RPMI7951 (cell line): ENCODE measurements at places on chromosomes 16 and 17. TPM values are rescaled to one million over a fixed set of nuclear protein-coding genes. Genes with fewer than 3 reads are reported as not detected.

- DNase-seq = peak; percentile 26
Observed at GRCh38 chr16:19307587-19308241, 22.2 kb downstream of the CLEC19A start.

- DNase-seq = peak; percentile 33
Observed at GRCh38 chr16:79776243-79776847, 175.8 kb upstream of the MAF start.

- no peak for DNase-seq
Observed at GRCh38 chr17:16081507-16082087, 82.0 kb downstream of the TTC19 start.

DNA sequence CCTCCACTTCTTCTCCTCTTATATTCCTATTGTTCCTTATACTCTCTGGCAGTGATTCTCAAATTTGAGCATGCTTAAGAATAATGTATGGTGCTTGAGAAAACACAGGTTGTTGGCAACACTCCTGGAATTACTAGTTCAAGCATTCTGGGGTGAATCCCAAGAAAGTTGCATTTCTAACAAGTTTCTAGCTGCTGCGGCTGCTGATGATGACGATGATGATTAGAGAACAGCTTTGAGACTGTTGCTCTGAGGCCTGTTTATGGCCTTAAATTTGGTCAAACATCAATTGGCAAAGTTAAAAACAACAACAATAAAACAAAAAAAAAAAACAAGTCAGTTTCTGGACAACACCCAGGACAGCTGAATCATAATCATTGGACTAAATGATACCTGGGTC lies 961.9 kb downstream of the CDH11 start:
- no peak for DNase-seq

- no peak for DNase-seq
Observed at GRCh38 chr16:53643474-53643873, 60.2 kb downstream of the RPGRIP1L start.

DNA sequence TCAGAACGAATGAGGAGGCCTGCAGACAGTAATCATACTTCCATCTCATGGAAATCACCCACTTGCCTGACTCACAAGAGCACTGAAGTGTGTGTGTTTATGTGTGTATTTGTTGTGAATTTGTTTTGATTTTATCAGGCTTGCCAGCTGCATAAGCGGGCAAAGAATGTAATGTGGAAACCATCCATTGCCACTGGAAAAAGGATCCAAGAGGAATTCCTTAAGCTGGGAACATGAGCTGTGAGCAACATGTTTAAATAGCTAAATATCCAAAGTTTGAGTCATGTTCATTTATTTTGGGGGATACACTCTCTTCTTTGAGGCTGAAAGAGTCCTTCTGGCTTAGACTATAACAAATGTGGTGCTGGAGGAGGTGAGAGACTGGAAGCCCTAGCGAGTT lies 198.4 kb upstream of the TBX2 start:
- peak; percentile 96 for DNase-seq

- DNase-seq = no peak
Observed at GRCh38 chr17:7786866-7787265, 47.2 kb upstream of the KDM6B start.

ITGB3 gene
- total RNA-seq = 19.7 and 26.7 TPM in 2 replicates

COX10 gene
- total RNA-seq = 18.0 and 19.3 TPM in 2 replicates

- no peak for DNase-seq
Observed at GRCh38 chr17:83010206-83011200, 68.9 kb upstream of the METRNL start.

GRCh38 chr17:67123699-67124098 lies 79.3 kb downstream of the CACNG1 start:
- DNase-seq = no peak

DNA sequence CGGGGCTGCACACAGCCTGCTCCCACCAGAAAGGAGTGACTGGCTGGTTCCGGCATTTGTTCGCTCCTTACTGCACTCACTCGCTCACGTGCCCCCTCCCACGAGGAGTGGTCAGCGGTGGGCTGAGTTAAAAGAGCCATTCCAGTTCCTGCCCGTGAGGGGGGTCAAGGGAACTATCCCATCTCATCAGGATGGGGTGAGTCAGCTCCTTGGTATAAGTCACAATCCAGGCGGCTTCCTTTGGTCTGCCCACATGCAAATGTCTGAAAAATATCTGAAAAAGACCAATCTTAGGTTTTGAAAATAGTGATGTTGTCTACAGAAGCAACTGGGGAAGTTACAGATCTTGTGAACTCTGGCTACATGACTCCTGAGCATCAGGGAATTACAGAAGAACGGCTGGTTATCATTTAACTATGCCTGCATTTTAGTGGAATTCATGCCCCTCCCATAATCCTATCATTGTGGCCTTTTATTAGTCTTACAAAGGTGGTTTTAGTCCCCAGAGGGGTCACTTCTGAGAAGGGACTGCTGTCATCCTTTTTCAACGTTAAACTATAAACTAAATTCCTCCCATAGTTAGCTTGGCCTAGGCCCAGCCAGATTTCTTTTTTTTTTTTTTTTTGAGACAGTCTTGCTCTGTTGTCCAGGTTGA lies 9.8 kb upstream of the TNFSF12 start:
- DNase-seq = no peak

- no peak for DNase-seq
Observed at GRCh38 chr16:46836534-46837530, 5.9 kb upstream of the C16orf87 start.

DNA sequence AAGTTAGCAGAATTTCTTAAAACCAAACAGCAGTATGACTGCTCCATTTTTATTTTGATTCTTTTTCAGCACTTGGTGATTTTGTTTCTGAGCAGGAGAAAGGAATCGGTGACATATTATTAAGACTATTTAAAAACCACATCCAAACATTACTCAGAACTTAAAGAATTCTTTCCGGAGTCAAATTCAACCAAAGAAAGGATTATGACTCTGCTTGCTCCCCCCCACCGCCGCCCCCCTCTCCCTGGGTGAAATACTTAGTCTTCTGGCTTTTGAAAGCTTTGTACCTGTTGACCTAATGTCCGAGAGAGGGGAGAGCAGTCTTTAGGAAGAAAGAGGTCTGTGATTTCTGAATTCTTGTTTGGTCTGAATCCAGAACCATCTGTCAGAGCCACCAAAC lies 17.9 kb upstream of the COL1A1 start:
- DNase-seq = peak; percentile 79

DNA sequence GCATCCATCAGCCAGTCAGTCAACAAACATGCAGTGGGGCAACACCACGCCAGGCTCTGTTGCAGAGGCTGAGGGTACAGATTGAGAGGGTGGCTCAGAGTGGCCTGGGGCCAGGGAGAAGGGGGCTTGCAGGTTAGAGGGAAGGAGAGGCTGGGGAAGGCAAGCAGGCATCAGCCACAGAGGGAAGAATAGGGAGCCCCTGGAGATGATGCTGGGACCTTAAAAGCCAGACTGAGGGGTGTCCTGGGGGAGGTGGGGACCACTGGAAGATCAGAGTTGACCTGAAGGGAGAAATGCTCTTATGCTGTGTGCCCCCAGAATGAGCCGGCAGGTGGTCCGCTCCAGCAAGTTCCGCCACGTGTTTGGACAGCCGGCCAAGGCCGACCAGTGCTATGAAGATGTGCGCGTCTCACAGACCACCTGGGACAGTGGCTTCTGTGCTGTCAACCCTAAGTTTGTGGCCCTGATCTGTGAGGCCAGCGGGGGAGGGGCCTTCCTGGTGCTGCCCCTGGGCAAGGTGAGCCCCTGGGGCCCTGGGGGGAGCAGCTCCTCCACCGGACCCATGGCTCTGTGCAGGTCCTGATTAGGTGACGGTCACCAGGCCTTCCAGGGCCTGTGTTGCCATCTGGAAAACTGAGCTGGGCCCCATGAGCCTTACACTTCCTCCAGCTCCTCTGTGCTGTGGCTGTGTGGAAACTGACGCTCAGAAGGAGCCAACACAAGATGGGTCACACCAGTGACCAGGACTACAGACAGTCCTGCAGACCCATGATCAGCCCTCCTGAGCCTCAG lies 1.7 kb downstream of the CORO1A start:
- no peak for DNase-seq

NAGS gene
- 1.8 and 3.3 TPM in 2 replicates for total RNA-seq

- DNase-seq = no peak
Observed at GRCh38 chr17:79527306-79527705, 83.5 kb downstream of the RBFOX3 start.

TMEM88 gene
- not detected in 2 replicates for total RNA-seq

GRCh38 chr17:47720196-47720595 lies 12.8 kb upstream of the TBX21 start:
- no peak for DNase-seq

GRCh38 chr17:28925912-28926365 lies 23.1 kb upstream of the DHRS13 start:
- DNase-seq = peak; percentile 78

GRCh38 chr16:75250809-75251279 lies 580 bp downstream of the BCAR1 start:
- DNase-seq = peak; percentile 41

DNA sequence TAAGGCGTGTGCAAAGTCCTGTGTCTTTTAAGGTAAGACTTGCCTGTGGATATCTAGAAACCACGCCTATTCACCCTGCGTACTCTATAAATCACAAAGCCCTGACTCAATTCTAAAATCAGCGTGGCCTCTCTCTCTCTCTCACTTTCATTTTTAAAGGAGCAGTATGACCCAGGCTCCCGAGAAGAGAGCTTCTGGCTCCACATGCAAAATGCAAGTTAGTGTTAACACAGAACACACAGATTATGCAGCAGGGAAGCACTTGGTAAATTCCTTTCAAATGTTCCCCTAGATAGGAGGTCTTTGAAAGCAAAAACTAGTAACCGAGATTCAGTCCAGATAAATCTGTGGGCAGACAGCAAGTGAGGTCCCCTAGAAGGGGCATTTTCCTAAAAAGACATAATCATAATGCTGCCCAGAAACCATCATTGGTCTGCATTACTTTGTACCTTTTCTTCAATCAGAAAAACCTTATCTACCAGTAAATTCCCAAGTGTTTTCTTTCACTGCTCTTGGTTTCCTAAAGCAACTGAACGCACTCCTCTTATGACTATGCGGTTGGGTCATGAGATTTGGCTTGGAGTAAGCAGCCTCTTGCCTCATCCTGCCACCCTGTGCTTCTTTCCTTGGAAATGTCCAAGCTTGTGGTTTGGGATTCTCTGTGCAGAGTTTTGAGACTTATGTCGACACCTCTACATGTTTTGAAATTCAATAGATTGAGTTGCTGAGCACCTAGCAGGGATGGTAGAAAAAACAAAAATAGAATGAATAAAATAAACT lies 31.7 kb upstream of the KCNJ2 start:
- DNase-seq = peak; percentile 73

- no peak for DNase-seq
Observed at GRCh38 chr16:84421081-84421937, 53.0 kb downstream of the ATP2C2 start.

GPR179 gene
- total RNA-seq = not detected in 2 replicates

NLE1 gene
- total RNA-seq = 13.1 and 13.5 TPM in 2 replicates
